ENCODE measurements at places on chromosomes 11 and 22. TPM values are rescaled to one million over a fixed set of nuclear protein-coding genes. Genes with fewer than 3 reads are reported as not detected.

- no peak overlapping the region for H3K27ac ChIP-seq
- DNase-seq, result no peak
- H3K36me3 ChIP-seq, result peaks cover 15% of the 10 kb centered on the region
Measured at GRCh38 chr11:100964435-100964834, 165.2 kb downstream of the PGR start.

DNA sequence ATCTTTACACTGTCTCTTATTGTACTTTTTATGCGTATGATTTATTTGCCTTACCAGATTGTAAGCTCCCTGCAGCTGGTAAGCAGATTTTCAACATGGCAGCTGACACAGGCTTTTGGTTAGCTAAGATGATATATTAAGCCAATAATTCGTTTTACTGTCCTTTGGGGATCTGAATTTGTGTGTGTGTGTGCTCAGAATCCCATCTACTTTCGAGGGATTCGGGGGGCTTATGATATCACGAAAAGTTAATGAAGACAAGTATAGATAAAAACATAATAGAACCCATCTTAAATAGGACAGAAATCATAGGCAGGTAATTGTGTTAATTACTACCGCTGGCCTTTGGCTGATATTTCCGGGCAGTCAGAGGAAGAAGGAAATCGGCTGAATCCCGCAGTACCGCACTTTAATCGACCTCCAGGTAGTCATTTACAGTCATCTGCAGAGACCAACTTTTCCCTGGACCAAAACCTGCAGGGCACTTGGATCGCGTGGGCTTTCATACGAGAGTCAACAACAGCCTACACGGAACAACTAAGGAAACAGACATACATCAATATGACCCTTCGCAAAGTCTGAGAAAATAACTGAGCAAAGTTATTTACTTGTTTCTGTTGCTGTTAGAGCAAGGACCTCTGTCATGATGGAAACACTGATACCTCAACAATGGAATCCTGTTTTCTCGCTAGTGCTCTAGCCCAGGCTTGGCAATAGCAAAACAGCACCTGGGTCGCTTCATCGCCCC is 802 bp downstream of the KBTBD3 start:
- peak overlapping the region; percentile 72 for H3K27ac ChIP-seq
- peaks cover 8% of the 10 kb centered on the region for H3K36me3 ChIP-seq
- no peak for DNase-seq
- H3K4me1 ChIP-seq, result peaks cover 11% of the 10 kb centered on the region

The INS gene
- not detected for total RNA-seq

The WBP2NL gene
- not detected for total RNA-seq

The OR2AT4 gene
- total RNA-seq, result 0.08 TPM

- H3K4me3 ChIP-seq, result no peak overlapping the region
- DNase-seq, result no peak
Measured at GRCh38 chr11:2742611-2743426, 43.0 kb upstream of the KCNQ1OT1 start.

DNA sequence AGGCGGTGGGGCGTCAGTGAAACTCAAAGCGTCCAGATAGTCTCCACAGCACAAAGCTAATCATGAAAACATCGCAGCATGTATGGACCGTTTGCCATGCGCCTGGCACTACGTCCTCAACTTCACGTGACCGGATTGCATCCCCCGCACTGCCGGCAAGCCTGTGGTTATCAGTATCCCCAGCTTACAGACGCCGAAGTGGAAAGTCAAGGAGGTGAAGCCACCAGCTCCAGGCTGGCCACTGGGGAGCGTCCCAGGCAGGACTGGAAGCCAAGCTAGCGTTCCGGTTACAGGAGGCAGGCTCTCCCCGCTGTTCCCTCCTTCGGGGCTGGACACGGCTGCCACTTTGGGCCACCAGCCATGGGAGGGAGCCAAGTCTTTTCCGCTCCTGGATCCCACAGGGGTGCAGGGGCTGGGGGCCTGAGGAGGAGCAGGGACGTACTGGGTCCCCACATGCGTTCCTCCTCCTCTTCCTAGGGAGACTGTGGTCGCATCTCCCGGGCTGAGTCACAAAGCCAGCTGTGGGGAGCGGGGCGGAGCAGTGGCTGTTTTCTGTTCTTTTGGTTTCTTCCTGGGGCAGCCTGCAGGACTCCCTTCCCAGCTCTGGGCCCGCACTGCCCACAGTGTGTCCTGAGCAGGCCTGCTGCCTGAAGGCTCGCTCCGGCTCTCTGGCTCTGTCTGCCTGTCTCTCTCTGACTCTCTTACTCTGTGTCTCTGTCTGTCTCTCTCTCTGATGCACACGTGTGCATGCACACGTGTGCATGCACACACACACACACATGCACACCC is 4.3 kb upstream of the OSBPL5 start:
- peaks cover 15% of the 10 kb centered on the region for H3K4me1 ChIP-seq
- H3K36me3 ChIP-seq, result peaks cover 4% of the 10 kb centered on the region
- H3K4me3 ChIP-seq, result peak overlapping the region; percentile 21
- DNase-seq, result no peak
- H3K27me3 ChIP-seq, result peaks cover 6% of the 10 kb centered on the region

- H3K27me3 ChIP-seq, result peaks cover 3% of the 10 kb centered on the region
- peak overlapping the region; percentile 97 for H3K27ac ChIP-seq
- H3K4me3 ChIP-seq, result no peak overlapping the region
- H3K4me1 ChIP-seq, result peaks cover 58% of the 10 kb centered on the region
- DNase-seq, result peak; percentile 57
Measured at GRCh38 chr11:128678024-128678423, 15.8 kb upstream of the FLI1 start.

The SYT12 gene
- total RNA-seq, result 0.82 TPM

DNA sequence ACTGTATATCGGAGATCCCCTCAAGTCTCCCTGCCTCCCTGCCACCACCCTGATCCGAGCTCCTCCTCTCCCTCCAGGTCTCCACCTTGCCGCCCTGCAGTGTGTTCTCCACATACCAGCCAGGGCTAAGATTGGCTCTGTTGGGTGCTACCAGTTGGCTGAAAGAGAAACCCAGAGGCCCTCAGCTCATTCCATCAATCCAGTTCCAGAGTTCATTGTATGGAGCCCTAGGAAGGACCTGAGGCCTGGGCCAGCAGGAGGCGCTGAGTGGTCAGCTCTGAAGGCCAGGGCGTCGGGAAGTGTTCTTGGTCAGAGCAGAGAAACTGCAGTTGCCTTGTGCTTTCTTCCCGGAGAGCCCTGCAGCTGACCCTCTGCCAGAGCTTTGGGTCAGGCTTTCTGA is 2.2 kb upstream of the TOP3B start:
- no peak overlapping the region for H3K4me3 ChIP-seq
- peaks cover 2% of the 10 kb centered on the region for H3K27me3 ChIP-seq

The OR2D2 gene
- total RNA-seq, result 0.64 TPM

DNA sequence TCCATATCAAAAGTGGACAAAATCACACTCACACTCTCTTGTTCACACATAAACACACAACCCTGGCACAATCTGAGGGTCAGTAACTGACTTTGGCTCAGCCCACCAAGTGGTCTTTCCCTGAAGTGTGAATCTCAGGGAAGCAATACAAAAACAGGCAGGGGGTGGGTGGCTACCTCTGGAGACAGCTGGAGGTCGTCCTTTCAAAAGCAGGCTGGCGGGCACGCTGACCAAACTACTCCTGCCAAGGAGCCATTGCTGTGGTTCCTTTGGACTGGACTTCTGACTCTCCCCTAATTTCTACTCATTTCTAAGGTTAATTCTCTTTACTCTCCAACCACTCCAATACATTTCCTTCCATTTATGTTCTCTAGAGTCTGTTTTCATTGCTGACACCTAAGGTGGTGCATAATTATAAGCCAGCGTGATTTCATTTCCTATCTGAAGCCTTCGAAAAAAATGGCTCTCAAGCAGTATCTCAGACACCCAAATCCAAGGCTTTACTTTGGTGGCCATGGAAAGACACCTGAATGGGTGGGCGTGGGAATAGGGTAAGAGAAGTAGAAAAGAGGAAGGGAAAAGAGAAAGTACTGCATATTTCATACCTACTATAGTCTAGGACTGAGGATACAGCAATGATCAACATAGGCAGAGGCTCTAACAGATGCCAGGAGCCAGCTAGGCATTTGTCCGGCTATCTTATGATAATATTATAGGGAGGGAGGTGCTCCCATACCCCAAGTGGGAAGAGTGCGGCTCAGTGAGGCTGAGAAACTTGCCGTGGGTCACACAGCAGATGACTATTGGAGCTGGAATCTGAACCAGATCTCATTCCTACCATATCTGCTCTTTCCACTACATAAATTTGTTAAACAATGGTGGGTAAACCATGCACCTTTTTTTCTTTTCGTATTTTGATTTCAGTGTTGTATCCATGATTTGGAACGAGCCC is 22.0 kb downstream of the FZD4 start:
- H3K4me1 ChIP-seq, result peaks cover 59% of the 10 kb centered on the region
- no peak for DNase-seq
- peaks cover 1% of the 10 kb centered on the region for H3K27me3 ChIP-seq

The CD81 gene
- 424 TPM for total RNA-seq

GRCh38 chr22:27129266-27129665 is 471.9 kb downstream of the MIAT start:
- no peaks in the 10 kb centered on the region for H3K36me3 ChIP-seq
- H3K4me1 ChIP-seq, result peaks cover 8% of the 10 kb centered on the region
- H3K27ac ChIP-seq, result no peak overlapping the region
- H3K27me3 ChIP-seq, result no peaks in the 10 kb centered on the region

- no peak overlapping the region for H3K27ac ChIP-seq
- no peaks in the 10 kb centered on the region for H3K27me3 ChIP-seq
- DNase-seq, result no peak
- H3K36me3 ChIP-seq, result no peaks in the 10 kb centered on the region
- H3K4me1 ChIP-seq, result peaks cover 4% of the 10 kb centered on the region
Measured at GRCh38 chr11:126834149-126834548, 166.4 kb downstream of the KIRREL3 start.

The SCN4B gene
- 3.1 TPM for total RNA-seq

GRCh38 chr22:49545606-49546005 is 282.1 kb downstream of the BRD1 start:
- peaks cover 4% of the 10 kb centered on the region for H3K27me3 ChIP-seq
- no peak for DNase-seq
- no peak overlapping the region for H3K4me3 ChIP-seq

DNA sequence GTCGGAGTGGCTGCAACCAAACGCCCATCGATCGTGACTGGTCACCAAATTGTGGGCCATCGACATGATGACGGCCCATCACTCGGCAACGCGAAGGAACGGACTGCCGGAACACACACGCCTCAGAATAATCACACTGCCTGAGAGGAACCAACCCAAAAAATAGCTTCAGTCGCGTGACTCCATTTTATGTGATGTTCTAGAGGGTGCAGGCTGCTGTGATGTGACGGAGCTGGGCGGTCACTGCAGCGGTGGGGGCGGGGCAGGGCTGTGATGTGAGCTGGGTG is 174.6 kb downstream of the CTTN start:
- DNase-seq, result no peak
- no peak overlapping the region for H3K4me3 ChIP-seq
- H3K36me3 ChIP-seq, result no peaks in the 10 kb centered on the region

DNA sequence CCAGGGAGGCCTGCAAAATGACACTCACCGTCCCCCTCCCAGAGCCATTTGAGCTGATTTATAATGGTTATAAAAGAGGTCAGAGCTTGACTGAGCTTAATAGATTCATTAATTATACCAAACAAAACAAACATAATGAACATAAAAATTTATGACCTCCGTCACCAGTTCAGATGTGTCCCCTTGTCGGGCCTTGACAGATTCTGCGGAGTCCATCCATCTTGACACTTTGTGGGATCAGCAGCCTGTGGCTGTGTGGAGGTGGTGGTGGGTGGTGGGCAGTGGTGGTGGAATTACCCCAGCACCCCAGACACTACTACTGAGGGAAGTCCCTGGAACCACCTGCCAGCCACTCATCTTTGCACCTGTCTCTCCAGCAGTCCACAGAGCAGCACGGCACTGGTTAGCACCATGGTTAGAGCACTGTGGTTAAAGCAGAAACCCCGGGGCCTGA is 83.5 kb downstream of the DSCAML1 start:
- H3K4me1 ChIP-seq, result no peaks in the 10 kb centered on the region
- H3K27me3 ChIP-seq, result peaks cover 8% of the 10 kb centered on the region
- H3K4me3 ChIP-seq, result no peak overlapping the region
- no peaks in the 10 kb centered on the region for H3K36me3 ChIP-seq
- H3K27ac ChIP-seq, result no peak overlapping the region

DNA sequence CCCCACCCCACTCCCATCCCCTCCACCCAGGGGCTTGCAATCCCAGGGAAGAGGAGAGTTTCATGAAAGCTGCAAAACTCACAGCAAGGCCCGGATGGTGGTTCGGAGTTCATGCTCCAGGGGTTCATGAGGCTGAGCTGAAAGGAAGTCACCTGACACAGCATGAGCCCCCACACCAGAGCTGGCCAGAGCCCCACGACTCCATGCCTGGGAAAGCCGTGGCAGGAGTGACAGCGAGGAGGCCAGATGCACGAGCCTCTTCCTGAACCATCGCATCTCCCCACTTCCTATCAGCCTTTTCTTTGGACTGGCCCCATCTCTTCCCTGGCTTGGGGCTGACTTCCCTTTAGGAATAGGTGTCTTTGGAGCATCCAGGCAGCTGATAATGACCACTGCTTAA is 105.8 kb downstream of the ABTB2 start:
- no peak overlapping the region for H3K4me3 ChIP-seq
- peaks cover 31% of the 10 kb centered on the region for H3K4me1 ChIP-seq
- no peak overlapping the region for H3K27ac ChIP-seq
- H3K36me3 ChIP-seq, result no peaks in the 10 kb centered on the region
- peaks cover 10% of the 10 kb centered on the region for H3K27me3 ChIP-seq

- H3K27me3 ChIP-seq, result peaks cover 2% of the 10 kb centered on the region
- no peak for DNase-seq
- H3K4me3 ChIP-seq, result no peak overlapping the region
- no peak overlapping the region for H3K27ac ChIP-seq
- H3K36me3 ChIP-seq, result no peaks in the 10 kb centered on the region
- peaks cover 10% of the 10 kb centered on the region for H3K4me1 ChIP-seq
Measured at GRCh38 chr11:1529286-1529685, 42.7 kb upstream of the MOB2 start.
